GM23248 (cell line): ENCODE measurements at places on chromosomes 1 and 21.

DNA sequence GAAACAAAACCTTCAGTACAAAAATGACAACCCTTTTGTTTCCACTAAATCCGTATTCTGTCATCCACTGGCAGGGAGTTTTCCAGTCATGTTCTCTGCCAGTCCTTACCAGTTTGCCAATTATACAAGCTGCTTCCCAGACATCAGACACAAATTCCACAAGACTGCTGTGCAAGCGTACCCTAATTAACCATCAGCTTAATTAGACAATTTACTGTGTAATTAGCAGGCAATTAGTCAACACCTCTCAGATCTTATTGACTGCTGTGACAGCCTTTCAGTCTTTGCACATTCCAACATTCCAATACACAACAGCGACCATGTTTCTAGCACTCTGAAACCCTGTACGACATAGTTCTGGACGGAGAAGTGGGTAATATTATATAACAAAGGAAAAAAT, 420.1 kb downstream of the DPYD start:
- H3K36me3 ChIP-seq: no peaks in the 10 kb centered on the region
- H3K4me3 ChIP-seq: no peak overlapping the region
- no peaks in the 10 kb centered on the region for H3K4me1 ChIP-seq
- H3K27ac ChIP-seq: no peak overlapping the region
- no peaks in the 10 kb centered on the region for H3K27me3 ChIP-seq

DNA sequence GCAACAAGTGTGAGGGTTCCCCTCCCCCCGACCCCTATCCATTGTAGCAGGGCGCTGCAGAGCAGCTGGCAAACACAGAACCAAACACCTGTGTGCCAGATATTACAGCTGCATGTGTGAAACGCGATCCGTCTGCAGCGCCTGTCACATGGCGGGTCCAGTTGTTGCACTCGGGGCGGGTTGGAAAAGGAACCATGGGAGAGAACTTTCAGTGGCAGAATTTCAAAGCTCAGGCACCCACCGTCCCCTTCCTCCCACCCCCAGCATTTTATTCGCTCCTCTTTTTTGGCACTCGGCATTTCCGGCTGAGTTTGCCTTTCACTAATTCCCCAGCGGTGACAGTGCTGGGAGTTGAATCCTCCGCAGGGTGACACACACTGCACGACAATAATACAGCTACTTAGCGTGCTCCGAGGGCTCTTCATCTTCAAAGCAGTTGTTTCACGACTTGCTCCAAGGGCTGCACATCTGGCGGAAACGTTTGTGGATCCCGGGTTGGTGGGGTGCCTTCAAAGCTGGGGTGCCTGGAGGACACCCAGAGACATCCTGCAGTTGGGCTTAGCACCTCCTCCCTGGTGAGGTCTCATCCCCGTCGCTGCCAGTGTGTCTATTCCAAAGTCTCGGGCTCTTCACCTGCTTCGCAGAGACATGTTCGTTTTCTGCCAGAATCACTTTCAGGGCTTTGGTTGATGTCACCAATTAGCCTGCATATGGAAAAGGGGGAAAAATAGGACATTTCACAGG, 180.7 kb downstream of the ZBTB18 start:
- peaks cover 11% of the 10 kb centered on the region; the same call in 1 of the 2 replicates for H3K4me1 ChIP-seq
- H3K36me3 ChIP-seq: no peaks in the 10 kb centered on the region
- H3K4me3 ChIP-seq: peak overlapping the region; percentile 59
- no peak overlapping the region for H3K27ac ChIP-seq

DNA sequence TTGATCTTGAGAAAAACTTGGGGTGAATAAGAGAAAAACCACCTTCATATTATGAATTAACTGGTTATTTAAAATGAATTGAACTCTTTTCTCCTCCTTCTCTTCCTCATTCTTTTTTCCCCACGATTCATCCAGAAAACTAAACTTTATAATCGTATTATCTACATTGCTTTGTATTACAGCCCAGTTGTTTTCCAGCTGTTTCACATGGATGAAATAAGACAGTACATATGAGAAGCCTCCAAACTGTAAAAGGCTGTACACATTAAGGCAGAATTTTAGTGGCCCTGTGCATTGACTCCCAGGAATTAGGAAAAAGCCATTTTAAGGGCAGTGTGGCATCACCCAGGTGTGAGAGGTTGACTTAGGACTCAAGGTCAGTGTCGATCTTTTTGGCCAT, 80.3 kb upstream of the PGBD5 start:
- no peak overlapping the region for H3K4me3 ChIP-seq
- H3K27me3 ChIP-seq: no peaks in the 10 kb centered on the region; the same call in 1 of the 2 replicates
- DNase-seq: no peak
- peaks cover 10% of the 10 kb centered on the region; the same call in 1 of the 2 replicates for H3K4me1 ChIP-seq

GRCh38 chr21:43331962-43332828, 94.7 kb downstream of the SIK1 start:
- no peak overlapping the region for H3K4me3 ChIP-seq
- H3K4me1 ChIP-seq: peaks cover 17% of the 10 kb centered on the region
- no peaks in the 10 kb centered on the region for H3K36me3 ChIP-seq
- H3K27ac ChIP-seq: peak overlapping the region; percentile 92

DNA sequence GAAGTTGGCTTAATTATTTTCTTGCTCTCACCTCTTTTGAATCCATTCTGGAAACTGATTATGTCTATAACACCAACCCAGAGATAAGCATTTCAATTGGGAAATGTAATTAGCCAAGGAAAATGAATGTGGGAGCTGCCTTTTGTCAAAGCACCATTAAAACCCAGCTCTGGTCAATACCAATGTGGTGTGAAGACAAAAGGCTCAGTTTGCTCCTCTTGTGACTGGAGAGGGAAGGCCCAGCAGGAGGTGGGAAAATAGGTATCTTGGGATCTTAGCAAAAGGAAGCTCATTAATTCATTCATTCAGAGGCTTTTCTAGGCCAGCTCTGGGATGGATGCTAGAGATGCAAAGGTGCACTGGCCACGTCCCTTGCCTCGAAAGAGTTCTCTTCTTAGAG, 75.0 kb upstream of the SELENON start:
- no peaks in the 10 kb centered on the region for H3K27me3 ChIP-seq
- no peaks in the 10 kb centered on the region for H3K36me3 ChIP-seq
- H3K4me3 ChIP-seq: no peak overlapping the region
- no peak for DNase-seq
- H3K4me1 ChIP-seq: peaks cover 3% of the 10 kb centered on the region; the same call in 1 of the 2 replicates
- no peak overlapping the region for H3K27ac ChIP-seq
